ENCODE measurements at places on chromosomes 12 and 14.
A peak's percentile ranks its signal among the peaks of the same experiment; 100 is the strongest.

DNA sequence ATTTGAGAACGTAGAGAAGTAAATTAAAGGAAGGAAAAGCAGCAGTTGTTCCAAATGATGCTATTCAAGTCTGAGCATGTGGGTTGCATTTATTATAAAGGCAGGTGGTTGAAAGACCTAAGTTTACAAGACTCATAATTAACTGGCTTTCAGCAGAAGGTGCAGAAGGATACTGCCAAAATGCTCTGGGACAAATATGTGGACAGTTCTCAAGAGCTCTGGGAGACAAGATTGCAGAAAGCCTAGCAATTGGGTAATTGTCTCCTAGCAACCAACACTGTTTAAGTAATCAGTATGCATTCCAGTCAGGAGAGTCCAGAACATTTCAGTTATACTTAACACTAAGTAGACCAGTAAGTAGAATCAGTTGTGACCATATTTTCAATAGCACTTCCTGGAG is 131.5 kb downstream of the GPR135 start:
- DNase-seq, result peak; percentile 16

GRCh38 chr14:57420986-57421385 is 30.6 kb downstream of the NAA30 start:
- DNase-seq, result no peak

DNA sequence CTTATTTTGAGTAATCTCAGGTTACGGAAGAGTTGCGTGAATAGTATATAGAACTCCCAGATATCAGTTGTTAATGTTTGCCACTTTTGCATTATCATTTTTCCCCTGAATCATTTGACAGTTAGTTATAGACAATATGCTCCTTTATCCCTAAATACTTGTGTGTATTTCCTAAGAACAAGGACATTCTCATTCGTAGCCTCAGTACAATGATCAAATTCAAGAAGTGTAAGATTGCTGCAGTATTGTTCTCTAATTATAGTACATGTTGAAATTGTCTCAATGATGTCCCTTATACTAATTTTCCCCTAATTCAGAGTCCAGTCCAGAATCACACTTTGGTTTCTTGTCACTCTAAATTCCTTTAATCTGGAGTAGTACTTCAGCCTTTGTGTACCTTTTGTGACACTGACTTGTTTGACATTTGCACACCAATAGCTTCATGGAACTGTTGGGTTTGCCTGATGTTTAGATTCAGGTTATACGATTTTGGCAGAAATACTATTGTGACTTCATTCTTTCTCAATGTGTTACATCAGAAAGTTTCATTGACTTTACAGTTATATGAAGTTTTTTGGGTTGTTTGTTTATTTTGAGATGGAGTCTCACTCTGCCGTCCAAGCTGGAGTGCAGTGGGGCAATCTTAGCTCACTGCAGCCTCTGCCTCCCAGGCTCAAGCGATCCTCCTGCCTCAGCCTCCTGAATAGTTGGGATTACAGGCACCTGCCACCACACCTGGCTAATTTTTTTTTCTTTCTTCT is 13.1 kb downstream of the DYNC1H1 start:
- DNase-seq, result no peak

GRCh38 chr12:12925388-12925787 is 26.6 kb downstream of the GPRC5D start:
- DNase-seq, result no peak

- DNase-seq, result no peak
Observed at GRCh38 chr14:89085231-89085731, 260.8 kb downstream of the TTC8 start.

DNA sequence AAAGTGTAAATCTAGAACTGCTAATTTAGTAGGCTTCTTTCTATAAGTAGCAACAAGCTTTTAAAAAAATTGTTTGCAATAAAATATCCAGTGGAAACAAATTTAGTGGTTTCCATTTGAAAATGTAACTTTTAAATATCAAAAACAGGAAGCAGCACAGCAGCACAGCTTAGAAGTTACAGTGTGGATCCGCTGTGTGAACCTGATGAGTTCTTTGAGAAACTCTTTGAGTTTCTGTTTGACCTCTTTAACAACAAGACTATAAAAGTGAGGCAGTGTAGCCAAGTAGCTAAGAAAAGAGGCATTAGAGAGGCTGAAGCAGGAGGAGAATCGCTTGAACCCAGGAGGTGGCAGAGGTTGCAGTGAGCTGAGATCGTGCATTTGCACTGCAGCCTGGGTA is 178.3 kb downstream of the NAV3 start:
- DNase-seq, result no peak

DNA sequence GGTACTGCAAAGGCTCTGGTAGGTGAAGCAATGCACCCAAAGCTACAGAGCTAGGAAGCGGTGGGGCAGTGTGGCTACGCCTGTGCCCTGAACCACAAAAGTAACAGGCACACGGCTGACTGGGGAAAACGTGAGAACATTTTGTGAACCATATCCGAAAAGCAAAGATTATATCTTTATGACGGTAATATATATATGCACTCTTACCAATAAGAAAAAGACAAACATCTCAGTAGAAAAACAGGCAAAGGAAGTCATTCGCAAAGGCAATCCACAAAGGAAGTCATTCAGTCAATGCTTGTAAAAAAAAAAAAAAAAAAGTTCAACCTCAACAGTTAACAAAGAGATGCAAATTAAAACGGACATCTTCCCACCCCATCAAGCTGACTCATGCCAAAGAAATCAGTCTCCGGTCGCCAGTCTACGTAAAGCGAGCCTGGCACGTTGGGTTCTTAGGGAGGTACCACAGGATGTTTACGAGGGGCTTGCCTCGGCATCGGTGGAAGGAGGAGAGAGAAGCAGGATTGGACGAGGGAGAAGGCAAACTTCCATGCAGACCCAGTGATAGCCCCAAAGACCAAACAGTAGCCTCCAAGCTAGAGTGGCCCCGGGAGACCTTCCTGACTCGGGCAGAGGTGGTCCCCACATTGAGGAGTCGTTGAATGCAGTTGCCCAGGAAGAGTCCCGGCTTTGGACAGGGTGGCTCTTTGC is 39.4 kb upstream of the PPP2R5C start:
- peak; percentile 61 for DNase-seq

- DNase-seq, result no peak
Observed at GRCh38 chr14:19823765-19824164, 20.2 kb downstream of the OR4N2 start.

- DNase-seq, result no peak
Observed at GRCh38 chr12:130920119-130920703, 33.5 kb upstream of the ADGRD1 start.

DNA sequence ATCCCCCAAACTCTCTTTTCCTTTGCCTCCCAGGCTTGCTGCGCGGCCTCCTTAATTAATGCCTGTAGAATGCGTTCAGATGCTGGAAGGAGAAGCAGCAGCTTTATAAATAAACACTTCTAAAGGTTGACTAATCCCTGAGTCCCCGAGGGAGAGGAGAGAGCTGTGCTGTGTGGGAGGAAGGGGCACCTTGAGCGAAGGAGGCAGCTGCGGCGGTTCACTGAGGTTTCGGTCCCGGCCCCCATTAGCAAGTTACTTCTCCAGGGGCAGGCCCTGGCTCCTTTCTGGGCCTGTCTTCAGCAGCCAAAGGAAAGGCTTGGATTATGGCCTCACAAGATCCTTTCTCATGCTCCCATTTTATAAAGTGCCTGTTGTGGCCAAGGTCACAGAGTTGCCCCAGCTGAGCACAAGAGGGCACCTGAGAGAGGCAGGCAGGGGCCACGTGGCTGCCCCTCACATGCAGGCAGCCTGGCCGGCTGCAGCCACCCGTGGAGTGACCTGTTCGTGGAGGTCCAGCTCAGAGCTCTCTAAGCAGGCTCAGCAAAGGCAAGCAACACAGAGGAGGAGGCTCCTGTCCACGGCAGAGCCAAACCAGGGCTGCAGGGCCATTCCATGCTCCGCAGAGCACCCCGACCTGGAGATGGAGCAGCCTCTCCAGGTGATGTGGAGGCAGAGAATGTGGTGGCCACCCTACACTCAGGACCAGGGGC is 15.0 kb upstream of the CACNA2D4 start:
- no peak for DNase-seq

- peak; percentile 10 for DNase-seq
Observed at GRCh38 chr12:111842556-111843396, 748 bp downstream of the MAPKAPK5 start.

GRCh38 chr14:34044666-34045306 is 93.9 kb upstream of the EGLN3 start:
- DNase-seq, result no peak

DNA sequence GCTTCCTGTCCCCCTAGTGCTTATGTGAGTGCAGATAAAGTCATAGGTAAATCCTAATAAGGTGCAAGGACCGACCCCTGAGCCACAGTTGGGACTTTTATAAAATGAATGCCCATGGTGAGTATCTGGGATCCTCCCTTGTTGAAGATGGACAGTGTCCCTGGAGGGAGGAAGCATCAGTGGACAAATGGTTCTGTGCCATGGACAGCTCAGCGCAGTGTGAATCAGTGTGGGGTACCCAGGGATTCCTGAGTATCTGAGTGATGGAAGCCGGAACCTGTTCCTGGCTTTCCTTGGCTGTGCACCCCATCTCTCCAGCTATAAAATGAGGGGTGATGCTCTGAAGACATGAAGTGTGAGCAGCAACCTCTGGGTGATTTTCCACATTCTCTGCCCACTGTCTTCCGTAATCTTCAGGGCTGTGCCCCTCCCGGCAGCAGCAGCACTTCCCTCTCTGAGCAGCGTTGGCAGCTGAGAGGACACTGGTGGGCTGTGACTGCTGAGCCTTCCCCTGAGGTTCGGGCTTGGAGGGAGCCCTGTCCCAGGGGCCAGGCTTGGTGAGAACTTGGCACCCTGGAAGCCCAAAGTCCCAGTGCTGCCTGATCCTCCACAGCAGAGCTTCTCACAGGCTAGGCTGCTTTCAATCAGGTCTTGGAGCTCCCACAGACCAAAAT is 25.0 kb downstream of the VCPKMT start:
- no peak for DNase-seq

DNA sequence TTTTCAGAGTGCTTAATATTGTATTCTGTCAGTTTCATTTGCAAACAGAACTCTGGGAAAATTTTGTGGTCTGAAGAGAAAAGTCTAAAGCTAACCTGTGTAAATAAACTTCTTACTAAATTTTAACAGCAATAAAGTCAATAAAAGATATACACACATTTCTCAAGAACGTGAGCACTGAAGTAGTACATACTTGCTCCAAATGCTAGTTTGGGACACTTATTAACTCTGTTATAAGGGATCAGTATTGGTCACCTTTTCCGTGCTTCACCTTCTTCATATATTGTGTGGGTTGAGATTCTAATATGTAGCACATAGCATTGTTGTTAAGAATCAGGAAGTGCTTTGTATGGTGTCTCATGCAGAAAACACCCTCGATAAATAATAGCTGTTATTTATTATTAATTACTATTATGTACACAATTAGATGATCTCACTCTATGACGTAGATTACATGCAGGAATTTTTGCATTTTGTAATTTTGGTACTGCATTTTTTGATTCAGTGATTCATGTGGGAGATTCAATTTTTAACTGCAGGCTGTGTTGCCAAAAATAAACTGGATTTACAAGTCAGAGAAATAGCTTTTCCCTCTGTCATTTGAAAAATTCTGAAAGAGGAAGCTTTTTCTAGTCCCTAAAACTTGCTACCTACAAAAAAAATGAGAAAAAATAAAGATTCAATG is 300.9 kb downstream of the ACSS3 start:
- no peak for DNase-seq

GRCh38 chr12:119410396-119410795 is 75.9 kb downstream of the CCDC60 start:
- DNase-seq, result no peak

GRCh38 chr12:46259071-46259470 is 9.8 kb downstream of the SLC38A1 start:
- DNase-seq, result no peak

DNA sequence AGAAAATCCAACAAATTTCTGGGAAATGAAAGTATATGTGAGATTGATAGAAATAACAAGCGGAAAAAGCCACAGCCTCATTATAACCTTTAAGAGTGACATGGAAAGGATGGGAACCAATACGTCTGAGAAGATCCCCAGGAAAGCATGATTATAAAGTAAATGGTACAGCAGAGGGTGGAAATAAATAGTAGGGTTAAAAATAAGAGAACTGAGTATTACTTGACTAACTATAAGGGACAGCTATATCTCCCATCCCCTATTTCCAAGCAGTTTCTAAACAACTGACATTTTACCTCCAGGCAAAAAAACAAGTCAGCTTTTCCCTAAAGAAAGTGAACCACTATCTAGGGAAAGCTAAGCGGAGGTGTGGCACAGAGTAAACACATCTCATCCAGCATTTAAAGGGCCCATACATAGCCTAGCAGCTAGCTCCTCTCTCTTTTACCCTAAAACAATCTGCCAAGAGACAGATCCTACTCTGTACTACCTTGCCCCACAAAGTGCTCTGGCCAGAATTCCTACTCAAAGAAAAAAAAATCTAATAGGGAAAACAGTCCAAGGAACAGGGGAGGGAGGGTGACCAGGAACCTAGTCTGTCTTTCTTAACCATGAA is 11.2 kb downstream of the OSBPL8 start:
- no peak for DNase-seq

GRCh38 chr12:9732921-9733461 is at the start of gene CLECL1:
Gene CLECL1 (minus strand): TSS chr12:9733097.
- DNase-seq, result no peak

DNA sequence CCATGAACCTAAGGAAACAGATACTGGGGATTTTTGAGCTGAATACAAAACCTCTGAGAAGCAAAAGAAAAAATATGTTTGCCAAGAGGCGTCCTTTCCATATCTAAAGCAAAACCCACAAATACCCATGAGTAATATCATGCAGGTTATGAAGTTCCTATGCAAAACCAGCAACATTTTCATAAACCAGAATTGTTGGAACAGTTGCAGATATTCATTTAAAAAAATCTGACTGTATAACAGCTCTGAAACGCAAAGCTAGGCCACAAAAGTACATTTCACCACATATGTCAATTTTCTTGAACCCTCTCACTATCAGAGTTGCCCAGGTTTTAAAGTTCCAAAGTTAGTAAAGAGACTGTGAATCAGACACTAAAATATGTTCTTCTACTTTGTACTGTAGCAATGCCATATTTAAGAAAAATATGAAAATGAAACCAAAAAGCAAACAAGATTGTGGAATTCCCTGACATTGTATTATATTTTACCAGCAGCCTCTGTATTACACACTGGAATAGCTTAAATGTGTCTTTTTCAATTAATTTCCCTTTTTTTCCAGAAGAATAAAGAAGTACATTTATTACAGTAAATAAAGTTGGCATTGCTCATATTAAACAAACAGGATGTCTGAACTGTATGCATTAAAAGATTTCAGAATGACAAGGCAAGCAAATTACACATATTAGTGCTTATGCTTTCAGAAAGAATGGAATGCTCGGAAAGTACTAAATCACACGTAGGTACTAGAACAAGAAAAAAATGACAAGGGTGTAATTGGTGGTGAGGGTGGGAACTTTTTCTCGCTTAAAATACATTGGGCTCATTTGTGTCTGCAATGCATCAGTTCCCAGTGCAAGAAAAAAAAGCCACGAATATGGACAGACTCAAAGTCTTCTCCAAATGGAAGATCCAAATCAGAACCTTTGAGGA is 33.6 kb upstream of the HIF1A start:
- DNase-seq, result no peak

GRCh38 chr12:110704750-110705149 is 15.8 kb upstream of the HVCN1 start:
- no peak for DNase-seq

GRCh38 chr12:124088217-124088907 is 115.3 kb downstream of the ZNF664 start:
- DNase-seq, result no peak
